HEK293T (cell line): ENCODE measurements at places on chromosomes 1 and 21.

DNA sequence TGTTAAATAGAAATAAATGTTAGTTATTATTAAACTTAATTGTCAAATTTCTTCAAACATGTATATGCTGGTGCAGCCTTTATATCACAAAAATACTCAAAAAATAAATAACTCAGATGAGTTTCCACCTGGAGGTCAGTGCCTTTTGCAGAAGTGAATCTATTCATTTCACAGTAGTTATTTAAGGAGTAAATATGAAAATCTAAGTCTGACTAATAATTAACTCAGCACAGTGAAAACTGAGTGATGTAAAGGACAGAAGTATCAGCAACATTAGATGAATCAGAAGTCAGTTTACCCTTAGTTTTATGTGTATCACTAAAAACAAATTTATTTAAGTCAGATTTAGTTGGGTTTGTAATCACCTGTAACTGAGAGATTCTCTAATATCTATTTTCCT lies 2135.4 kb downstream of the MRPL39 start:
- DNase-seq = no peak

- DNase-seq = no peak
Measured at GRCh38 chr21:14262039-14262438, 46.1 kb downstream of the RBM11 start.

GRCh38 chr1:20185834-20186782 lies at the start of the genes PLA2G2C and UBXN10:
TSS of gene PLA2G2C (minus strand) at chr1:20186518. CDS start at chr1:20177363, 9,155 bp downstream.
TSS of gene UBXN10 (plus strand) at chr1:20186096. CDS start at chr1:20190562, 4,466 bp downstream.
- no peak for DNase-seq

- DNase-seq = no peak
Measured at GRCh38 chr1:76106719-76107235, 32.2 kb downstream of the ST6GALNAC3 start.

- no peak for DNase-seq
Measured at GRCh38 chr1:168480997-168481396, 62.8 kb downstream of the XCL2 start.

- DNase-seq = no peak
Measured at GRCh38 chr1:167991546-167991945, 54.7 kb upstream of the MPC2 start.
